CD4-positive, alpha-beta memory T cell (primary cell): ENCODE measurements at places on chromosomes 7 and 10. TPM values are rescaled to one million over a fixed set of nuclear protein-coding genes. Genes with fewer than 3 reads are reported as not detected.

The EIF5AL1 gene
- total RNA-seq, result 0.94 TPM

The TCAF2 gene
- 31.6 TPM for total RNA-seq

The LRRC4 gene
- total RNA-seq, result not detected

The ITPRIP gene
- total RNA-seq, result 15.6 TPM

The GTPBP10 gene
- total RNA-seq, result 46.7 TPM

The SUGCT gene
- 4.4 TPM for total RNA-seq

The PLXNA4 gene
- 0.06 TPM for total RNA-seq

The FKBP14 gene
- 6.0 TPM for total RNA-seq

The SORCS1 gene
- total RNA-seq, result not detected

The HABP2 gene
- total RNA-seq, result not detected

The GDF2 gene
- total RNA-seq, result not detected

The NAT16 gene
- total RNA-seq, result not detected

The SPDYE8 gene
- total RNA-seq, result not detected

The SYT15 gene
- 1.7 TPM for total RNA-seq

The XRCC2 gene
- 1.1 TPM for total RNA-seq

The VWDE gene
- total RNA-seq, result 8.9 TPM

The UNCX gene
- not detected for total RNA-seq

The LIPK gene
- total RNA-seq, result not detected
